Stimulated activated CD8-positive, alpha-beta memory T cell treated with anti-CD3 and anti-CD28 coated beads, Interleukin-7, amount 100 ng/mL, for 1 hour (primary cell): ENCODE measurements at places on chromosomes 4 and X.

GRCh38 chr4:109041463-109042360, 260.7 kb downstream of the COL25A1 start:
- no peak for DNase-seq

GRCh38 chr4:30555775-30556174, 164.4 kb upstream of the PCDH7 start:
- DNase-seq, result no peak

- DNase-seq, result no peak
These were observed 532.8 kb downstream of the RPA4 start for GRCh38 chrX:97416461-97416860.

DNA sequence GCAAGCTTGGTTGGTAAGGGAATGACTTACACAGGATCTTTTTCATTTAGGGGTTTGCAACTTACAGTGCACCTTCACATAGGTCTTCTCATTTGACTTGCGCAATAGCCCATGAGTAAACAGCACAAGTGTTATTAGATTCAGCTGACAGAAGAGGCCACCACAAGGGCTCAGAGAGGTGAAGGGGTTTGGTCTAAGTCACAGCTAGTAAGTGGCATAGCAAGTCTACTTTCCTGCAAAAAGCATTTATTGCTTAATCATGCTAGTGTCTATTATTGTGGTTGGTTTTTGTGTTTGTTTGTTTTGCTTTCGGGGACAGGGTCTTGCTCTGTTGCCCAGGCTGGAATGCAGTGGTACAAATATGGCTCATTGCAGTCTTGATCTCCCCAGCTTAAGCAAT, 83.3 kb downstream of the SPRY1 start:
- DNase-seq, result no peak

DNA sequence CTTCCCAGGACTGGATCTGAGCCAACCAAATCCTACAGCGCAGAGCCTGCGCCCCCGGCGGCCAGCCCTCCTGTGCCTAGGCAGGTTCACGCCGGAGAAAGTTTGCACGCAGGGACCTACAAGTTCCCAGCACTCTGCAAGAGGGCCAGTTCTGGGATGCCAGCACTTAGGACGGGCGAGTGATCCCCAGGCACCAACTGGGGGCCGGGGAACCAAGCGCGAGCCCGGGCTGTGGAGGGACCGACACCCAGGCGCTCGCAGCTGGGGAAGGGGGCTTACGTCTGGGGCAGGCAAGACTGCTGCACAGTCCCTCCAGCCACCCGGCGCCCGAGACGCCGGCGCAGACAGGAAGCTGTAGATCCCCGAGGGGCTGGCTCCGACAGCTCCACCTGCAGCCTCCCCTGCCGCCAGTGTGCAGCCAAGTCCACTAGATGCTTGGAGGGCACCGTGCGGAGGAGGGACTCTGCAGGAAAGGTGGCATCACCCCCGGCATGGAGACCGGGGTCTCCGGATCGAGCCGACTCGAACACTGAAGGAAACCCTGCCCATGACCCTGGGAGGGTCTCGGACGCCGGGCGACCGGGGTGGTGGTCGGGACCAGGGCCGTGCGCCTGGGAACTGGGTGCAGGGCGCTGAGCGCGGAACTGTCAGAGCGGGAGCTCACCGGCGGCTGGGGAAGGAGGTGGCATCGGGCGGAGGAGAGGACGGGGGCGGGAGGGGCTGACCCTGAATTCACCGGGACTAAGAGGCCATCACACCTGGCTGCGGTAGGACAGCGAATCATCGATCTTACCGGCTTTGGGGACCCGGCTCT, 566 bp downstream of the CORIN start:
- DNase-seq, result no peak

- no peak for DNase-seq
These were observed 975 bp downstream of the KCNE5 start for GRCh38 chrX:109623997-109624396.

GRCh38 chr4:61559396-61559795, 359.3 kb downstream of the ADGRL3 start:
- DNase-seq, result no peak

- no peak for DNase-seq
These were observed 141.5 kb downstream of the SOWAHB start for GRCh38 chr4:76756416-76756815.

DNA sequence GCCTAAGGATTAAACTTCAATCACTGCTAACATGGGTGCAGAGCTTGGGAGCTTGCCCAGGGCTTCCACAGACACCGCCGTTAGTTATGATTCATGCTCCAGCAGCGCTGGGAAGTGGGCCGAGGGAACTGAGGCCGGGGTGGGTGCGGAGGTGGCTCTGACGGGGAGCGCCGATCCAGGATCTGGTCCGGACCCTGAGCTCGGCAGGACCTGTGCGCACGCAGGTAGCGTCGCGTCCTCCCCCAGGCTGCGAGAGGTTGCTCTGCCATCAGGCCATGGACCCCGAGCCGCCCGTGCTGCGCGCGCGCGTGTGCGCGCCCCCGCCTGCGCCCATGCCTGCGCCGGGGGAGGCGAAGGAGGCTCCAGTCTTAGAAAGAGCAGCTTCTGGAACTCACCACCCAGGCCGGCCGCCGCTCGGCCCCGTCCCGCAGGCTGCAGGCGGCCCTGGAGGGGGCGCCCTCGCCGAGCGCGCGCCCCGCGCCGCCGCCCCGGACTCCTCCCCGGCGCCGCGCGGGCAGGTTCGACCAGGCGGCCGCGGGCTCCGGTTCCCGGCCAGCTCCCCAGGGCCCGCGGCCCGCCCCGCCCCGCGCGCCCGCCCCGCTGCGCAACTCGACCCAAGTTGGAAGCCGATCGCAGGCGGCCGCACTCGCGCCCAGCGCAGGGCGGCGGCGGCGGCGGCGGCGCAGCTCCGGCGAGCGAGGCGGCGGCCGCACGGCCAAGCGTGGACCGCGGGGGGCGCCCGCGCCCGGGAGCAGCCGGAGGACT, 732 bp upstream of the ADRA2C start:
- DNase-seq, result no peak

- DNase-seq, result no peak
These were observed 830 bp upstream of the SHROOM2 start for GRCh38 chrX:9785254-9785943.

- no peak for DNase-seq
These were observed 55.7 kb downstream of the METTL14 start for GRCh38 chr4:118740869-118741268.
